Urinary bladder (tissue), 4 donors: ENCODE measurements at places on chromosomes 2 and 18. TPM values are rescaled to one million over a fixed set of nuclear protein-coding genes. Genes with fewer than 3 reads are reported as not detected.

STEAP3 gene
- polyA plus RNA-seq = 10.6 TPM

LDLRAD4 gene
- 13.8 TPM for polyA plus RNA-seq

MRPL53 gene
- 75.2 TPM for polyA plus RNA-seq

NYAP2 gene
- 0.01 TPM for polyA plus RNA-seq

DUSP19 gene
- polyA plus RNA-seq = 2.9 TPM

GDF7 gene
- polyA plus RNA-seq = 0.79 TPM

LRP1B gene
- 0.05 TPM for polyA plus RNA-seq

PCBP1 gene
- polyA plus RNA-seq = 370 TPM
